ENCODE measurements at places on chromosomes 4 and X.

DNA sequence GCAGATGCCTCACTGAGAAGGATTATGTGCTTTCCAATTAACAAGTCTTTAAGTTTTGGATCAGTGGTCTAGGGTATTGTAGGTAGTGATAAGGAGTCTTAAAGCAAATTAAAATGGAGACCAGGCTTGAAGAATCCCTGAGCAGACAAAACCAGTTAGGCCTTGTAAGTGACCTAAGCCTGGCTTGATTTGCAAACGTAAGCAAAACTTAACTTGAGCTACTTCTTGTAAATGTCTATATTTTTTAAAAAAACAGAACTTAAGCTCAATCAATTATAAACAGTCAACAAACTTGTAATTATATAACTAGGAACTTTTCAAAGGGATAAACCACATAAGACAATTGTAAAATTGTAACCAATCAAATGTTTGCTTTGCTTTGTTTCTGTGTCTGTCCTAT lies 72.7 kb upstream of the NALF2 start:
- no peak for DNase-seq

- DNase-seq = no peak
Observed at GRCh38 chrX:22039541-22039940, 7.4 kb downstream of the PHEX start.

GRCh38 chr4:165101641-165102040 lies 11.0 kb downstream of the TMEM192 start:
- no peak for DNase-seq

DNA sequence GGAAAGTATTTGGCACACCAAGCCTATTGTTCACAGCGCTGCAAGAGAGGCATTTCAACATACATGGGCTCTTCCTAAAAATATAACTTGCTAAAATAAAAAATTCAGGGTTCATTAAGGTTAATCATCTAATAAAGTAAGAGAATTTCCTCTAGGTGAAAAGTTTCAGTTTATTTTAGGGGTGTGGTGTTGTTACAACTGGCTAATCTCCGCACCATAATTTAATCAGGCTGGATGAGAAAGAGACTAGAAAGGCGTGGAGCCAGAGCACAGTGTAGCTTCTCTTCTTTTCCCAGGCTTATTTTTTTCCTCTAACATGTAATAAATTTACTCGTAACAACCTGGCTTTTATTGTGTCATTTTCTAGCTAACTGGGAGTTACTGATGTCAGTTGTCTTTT lies 47.9 kb downstream of the FHL1 start:
- DNase-seq = no peak
